ENCODE measurements at places on chromosomes 5 and 9.

DNA sequence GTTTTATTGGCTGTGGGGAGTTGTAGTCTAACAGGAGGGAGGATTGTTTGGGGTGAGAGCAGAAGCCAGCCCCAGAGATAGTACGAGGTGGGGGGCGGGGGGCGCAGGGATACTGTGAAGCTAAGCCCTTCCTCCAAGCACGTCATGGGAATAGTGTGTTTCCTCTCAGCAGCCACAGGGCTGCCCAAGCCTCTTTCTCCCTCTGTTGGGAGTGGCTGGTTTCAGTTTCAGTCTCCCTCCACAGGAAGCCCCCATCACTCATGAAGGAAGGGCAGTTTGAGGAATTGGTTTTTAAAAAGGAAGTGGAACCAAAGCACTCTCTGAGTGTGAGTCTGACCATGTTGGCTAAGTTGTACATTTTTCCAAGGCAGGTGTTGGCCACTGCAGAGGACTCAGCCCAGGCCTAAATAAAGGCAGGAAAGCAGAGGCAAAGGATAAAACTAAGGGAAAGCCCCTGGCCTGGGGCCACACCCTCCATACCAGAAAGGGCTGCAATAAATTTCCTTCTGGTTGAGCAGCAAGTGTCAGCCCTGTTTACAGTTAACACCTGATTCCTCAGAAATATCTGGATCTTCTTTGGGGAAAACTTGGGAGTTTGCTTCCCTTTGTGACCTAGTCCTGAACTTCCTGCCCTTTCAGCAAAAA, 3.2 kb downstream of the RAB24 start:
- DNase-seq: no peak

GRCh38 chr9:78438211-78438610, 141.3 kb downstream of the PSAT1 start:
- no peak for DNase-seq

GRCh38 chr5:77444356-77444755, 47.8 kb downstream of the WDR41 start:
- peak; percentile 16 for DNase-seq

DNA sequence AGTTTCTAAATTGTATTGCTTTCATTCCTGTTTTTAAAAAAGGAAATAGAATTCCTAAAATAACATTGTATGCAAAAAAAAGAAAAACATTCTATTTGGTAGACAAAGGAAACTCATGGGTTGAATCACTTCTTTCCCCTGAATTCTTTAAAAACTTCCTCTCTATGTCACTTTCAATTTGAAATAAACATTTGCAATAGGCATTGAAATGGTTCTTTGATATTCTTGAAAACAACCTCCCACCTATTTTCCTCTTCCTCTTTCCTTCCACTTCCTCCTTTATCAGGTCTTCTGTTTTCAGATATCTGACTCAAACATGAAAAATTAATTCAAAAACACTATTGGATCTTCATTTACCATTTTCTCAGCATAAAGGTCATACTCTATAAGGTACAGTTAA, 442.0 kb upstream of the MEF2C start:
- no peak for DNase-seq

- DNase-seq: no peak
Observed at GRCh38 chr5:135761746-135762145, 72.7 kb upstream of the SLC25A48 start.
